Activated T-cell treated with anti-CD3 and anti-CD28 coated beads, Interleukin-2, amount 50 U/mL, for 1 hour (primary cell): ENCODE measurements at places on chromosomes 6 and 20.

DNA sequence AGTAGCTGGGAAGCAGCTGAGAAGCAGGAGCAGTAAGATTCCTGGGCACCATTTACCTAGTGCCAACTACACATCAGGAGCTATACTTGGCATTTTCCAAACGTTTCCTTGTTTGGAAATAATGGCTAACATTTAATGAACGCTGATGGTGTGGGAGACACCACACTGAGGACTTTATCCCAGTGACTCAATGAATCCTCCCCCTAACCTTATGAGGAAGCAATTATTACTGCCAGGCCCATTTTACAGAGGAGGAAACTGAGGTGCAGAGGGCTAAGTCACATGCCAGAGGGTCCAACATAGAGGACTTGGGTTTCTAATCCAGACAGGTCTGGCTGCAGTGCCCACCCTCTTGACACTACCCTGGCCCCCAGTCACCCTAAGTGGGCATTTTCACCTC lies 6.1 kb downstream of the PTGIS start:
- DNase-seq: no peak

- DNase-seq: no peak
These were observed 13.9 kb upstream of the KLHL31 start for GRCh38 chr6:53679446-53679933.

GRCh38 chr6:41939176-41939847 lies 2.3 kb downstream of the CCND3 start:
- peak; percentile 30 for DNase-seq

DNA sequence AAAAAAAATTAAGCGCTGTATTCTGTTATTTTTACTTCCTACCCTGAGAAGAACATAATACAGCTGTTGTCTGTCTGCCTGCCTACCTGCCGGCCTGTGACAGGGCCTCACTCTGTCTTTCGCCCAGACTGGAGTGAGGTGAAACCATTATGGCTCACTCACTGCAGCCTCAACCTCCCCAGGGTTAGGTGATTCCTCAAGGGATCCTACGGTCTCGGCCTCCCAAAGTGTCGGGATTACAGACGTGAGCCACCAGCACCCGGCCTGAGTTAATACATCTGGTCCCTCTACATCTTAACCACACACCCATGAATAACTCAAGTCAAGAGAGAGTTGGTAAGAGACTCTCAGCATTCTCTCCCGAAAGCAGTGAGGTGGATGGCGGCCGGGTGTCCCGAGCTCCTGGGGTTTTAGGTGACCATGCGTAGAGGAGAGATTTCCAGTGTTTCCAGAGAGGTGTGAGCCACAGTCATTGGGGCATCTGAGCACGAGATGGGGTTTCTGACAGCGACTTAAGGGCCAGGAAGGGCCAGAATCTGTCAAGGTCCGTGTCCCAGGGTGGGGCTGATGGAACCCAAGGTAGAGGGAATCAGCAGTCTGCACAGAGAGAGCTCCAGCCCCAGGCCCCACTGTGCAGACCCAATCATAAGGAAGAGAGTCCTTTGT lies 1954.4 kb upstream of the DEFB115 start:
- no peak for DNase-seq

GRCh38 chr6:26071135-26071534 lies 16.1 kb upstream of the HFE start:
- no peak for DNase-seq

- DNase-seq: peak; percentile 26
These were observed 55.2 kb upstream of the RREB1 start for GRCh38 chr6:7052443-7053011.

DNA sequence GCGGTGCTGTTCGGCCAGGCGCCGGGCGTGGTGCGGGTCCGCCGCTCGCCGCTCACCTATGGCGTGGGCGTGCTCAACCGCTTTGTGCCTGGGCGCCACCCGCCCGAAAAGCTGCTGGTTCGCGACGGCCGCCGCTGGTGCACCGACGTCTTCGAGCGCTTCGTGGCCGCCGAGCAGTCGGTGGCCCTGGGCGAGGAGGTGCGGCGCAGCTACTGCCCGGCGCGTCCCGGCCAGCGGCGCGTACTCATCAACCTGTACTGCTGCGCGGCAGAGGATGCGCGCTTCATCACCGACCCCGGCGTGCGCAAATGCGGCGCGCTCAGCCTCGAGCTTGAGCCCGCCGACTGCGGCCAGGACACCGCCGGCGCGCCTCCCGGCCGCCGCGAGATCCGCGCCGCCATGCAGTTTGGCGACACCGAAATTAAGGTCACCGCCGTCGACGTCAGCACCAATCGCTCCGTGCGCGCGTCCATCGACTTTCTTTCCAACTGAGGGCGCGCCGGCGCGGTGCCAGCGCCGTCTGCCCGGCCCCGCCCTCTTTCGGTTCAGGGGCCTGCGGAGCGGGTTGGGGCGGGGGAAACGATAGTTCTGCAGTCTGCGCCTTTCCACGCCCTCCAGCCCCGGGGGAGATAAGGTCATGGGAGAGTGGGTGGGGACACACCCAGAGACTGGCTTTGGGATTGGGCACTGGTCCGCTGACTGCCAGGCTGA lies 15.7 kb downstream of the ADISSP start:
- peak; percentile 54 for DNase-seq

DNA sequence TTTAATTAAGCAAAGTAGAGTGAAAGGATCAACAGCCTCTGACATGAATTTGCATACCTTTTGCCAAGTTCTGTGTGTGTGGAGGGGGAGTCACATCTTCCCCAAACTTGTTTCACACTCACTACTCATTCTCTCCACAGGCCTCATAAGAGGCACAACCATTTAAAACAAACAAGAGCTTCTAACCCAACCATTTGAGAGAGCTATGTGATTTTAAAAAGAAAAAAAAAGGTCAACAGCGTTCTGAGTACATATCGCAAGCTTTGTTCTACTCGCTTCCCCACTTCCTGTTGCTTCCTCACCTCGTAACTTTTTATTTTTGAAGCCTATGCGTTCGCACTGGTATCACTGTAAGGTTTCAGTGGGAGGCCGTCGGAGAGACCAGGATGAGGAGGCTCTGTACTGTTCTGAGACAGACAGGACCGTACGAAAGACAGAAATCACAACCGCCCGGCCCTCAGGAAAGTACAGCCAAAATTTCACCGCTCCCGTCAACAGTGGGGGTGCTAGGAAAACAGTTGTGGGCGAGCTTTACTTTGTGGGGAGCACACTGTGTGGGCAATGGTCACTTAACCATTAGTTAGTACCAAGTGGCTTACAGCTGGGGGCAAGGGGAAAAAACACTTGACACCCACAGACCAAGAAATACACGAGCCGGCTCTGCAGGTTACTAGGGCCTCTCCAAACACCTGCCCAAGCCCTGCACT lies 61.3 kb downstream of the TRERF1 start:
- peak; percentile 61 for DNase-seq

DNA sequence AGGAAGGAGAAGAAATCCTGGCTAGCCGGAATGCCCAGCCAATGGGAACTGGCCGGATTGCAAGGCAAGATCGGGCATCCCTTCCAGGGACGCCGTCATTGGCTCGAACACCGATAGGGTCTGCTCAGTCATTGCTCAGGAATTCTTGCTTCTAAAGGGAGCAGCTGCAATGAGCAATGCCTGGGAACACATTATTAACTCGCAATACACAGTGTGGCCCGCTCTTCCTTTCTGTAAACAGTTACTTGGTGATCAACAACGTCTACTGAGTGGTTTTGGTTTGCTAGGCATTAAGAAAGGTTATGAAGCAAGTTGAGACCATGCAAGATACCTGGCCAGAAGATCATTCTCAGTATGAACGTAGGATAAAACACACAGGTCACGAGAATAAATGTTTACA lies 165.4 kb upstream of the CITED2 start:
- DNase-seq: no peak

DNA sequence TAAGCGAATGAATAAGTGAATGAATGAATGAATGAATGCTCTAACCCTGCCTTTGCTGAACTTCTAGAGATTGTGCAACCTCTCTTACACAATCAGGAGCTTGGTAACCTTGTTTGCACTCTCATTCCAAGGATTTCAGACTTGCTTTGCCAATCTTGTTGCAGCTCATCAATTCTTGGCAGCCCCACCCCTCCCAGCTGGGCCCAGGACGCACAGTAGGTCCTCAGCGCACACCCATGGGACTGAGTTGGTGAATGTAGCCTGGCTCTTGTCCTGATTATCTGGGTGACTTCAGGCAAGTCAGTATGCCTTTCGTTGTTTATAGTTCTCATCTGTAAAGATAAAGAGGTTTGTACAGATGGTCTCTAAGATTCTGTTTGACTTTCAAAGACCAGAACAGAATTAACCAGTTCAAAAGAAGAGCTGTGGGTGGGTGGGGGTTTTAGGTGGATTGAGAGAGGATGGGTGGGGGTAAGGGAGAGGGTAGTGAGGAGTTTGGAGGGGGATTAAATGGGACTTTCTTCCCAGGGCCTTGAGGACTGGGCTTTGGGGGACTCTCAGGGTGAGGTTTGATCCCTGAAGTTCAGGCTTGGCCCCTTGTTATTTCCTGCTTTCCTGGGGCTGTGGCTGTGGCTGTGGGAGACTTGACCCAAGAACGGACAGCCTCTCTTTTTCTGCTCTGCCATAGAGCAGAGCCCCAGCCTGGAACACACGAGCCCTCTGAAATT lies 33.2 kb downstream of the VEGFA start:
- DNase-seq: no peak

- DNase-seq: no peak
These were observed 5.4 kb downstream of the BPIFB3 start for GRCh38 chr20:33059136-33059535.

GRCh38 chr6:89110284-89110683 lies 7.6 kb downstream of the SRSF12 start:
- no peak for DNase-seq

- no peak for DNase-seq
These were observed 329.0 kb upstream of the NRSN1 start for GRCh38 chr6:23797041-23797440.

GRCh38 chr20:21235484-21236445 lies 67.4 kb upstream of the XRN2 start:
- DNase-seq: peak; percentile 61

DNA sequence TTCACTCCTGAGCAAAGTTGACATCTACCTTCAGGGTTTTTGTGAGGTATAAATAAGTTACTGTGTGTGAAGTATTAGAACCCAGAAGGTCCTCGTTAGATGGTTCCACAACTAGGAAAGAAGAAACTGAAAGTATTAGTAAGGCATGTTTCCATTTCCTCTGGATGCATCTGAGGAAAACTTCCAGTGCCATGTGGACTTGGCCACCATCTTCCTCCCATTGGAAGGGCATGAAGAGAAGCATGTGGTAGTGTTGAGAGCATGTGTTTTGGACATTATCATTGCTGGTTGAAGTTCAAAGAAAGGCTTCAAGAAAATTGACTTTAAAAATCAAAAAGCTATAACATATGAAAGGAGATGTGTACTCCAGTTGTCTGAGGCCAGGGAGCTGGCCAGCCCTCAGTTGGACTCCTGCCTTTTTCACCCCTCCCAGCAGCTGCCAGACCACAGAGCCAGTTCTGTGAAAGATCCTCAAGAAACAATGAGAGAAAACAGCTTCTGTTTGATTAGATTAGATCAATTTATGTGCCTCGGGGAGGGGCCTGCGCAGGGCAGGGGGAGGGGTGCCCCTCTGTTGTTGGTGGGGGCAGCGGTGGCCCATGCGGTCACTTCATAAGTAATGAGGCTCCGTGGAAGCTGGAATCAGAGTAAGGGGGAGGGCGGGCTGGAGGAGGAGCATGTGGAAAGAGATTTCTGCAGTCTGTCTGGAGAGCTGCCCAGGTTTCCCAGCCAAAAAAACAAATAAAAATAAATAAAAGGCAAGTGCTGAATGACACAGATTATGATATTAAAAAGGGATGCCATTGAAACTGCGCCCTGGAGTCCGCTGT lies 154.0 kb downstream of the JARID2 start:
- DNase-seq: no peak

- no peak for DNase-seq
These were observed 10.3 kb downstream of the KIF25 start for GRCh38 chr6:168007592-168008338.

- DNase-seq: no peak
These were observed 136.3 kb downstream of the RNASET2 start for GRCh38 chr6:166820070-166820469.

DNA sequence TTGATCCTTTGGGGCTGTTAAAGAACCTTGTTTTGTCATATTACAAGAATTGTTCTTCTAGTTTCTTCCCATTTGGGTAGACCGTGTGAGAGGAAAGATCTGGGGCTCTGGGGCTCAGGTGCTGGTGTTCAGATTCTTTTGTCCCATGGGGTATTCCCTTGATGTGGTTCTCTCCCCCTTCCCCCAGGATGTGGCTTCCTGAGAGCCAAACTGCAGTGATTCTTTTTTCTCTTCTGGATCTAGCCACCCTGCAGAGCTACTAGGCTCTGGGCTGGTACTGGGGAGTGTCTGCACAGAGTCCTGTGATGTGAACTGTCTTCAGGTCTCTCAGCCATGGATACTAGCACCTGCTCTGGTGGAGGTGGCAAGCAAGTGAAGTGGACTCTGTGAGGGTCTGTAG lies 480.5 kb upstream of the MAN1A1 start:
- no peak for DNase-seq

GRCh38 chr6:44104481-44105021 lies 22.7 kb downstream of the MRPL14 start:
- no peak for DNase-seq

DNA sequence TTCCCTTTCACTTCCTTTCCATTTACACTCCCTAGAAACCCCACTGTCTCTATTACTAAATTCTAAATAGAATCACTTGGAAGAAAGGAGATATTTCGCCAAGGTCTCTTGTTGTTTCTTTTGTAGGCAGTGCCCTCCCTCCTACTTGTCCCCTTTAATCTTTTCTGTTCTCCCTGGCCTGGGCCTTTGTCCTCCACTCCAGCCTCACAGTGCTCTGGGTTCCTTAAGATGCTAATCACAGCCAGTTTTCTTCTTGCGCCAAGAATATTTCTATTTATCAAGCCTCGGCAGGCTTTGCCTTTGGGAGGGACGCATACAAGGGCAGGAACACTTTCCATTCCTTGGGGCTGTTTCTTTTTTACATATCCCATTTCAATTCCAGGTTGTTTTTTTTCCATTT lies 520.6 kb upstream of the CHD6 start:
- DNase-seq: no peak

- no peak for DNase-seq
These were observed 57.6 kb upstream of the FOXQ1 start for GRCh38 chr6:1254326-1254725.

DNA sequence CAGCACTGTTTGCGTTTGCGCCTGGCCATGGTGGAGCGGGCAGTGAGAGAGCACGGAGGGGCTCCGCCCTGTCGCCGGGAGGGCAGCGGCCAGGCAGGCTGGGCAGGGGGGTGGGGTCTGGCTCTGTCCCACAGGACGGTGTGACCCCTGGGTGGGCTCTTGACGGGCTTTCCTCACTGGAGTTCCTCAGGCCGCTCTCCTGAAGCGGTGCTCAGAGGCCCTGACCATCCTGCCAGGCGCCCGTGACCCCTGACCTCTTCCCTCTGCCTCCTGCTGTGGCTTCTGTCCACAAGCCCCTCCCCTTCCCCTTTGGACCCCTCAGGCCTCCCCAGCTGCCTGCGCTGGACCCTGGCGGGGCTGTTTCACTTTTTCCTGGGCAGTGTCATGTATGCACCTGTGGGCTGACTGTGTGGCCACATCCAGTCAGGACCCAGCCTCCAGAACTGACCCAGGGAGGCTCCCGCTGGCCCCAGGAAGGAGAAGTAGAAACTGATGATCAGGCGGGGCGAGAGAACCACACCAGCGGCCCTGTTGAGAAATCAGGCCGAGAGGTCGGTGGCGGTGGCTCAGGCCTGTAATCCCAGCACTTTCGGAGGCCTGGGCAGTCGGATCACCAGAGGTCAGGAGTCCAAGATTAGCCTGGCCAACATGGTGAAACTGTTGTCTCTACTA lies 1.2 kb downstream of the OGFR start:
- DNase-seq: no peak

- no peak for DNase-seq
These were observed 115.0 kb downstream of the IPCEF1 start for GRCh38 chr6:154241581-154241980.

- DNase-seq: no peak
These were observed 857.3 kb downstream of the FRK start for GRCh38 chr6:115203381-115203780.
